ENCODE measurements at places on chromosomes 6 and 20.
A peak's percentile ranks its signal among the peaks of the same experiment; 100 is the strongest.

DNA sequence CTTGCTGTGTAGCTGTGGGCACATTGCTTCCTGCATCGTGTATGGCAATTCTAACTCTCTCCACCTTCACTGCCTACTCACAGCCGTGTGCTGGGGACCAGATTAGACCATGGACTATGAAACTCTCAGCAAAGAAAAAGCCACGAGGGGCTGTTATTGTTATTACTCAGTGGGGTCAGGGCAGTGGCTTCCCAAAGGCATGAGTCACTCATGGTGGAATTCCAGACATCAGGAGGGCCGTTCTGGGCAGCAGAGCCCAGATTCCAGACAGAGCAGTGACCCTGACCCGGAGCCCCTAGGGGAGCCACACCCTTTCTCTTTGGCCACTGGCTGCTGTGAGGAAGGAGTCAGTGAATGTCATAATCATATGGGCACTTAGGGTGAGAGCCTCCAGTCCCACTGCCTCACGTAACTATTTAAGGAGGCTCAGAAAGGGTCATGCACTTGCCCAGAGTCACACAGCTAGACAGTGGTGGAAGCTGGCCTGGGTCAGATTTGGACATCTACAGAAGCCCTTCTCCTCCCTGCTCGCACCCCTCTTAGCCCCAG is 22.2 kb upstream of the CCN5 start:
- no peak for DNase-seq

GRCh38 chr6:139003751-139004150 is 15.7 kb upstream of the REPS1 start:
- DNase-seq: no peak

- DNase-seq: no peak
Observed at GRCh38 chr6:128259730-128260685, 260.4 kb downstream of the PTPRK start.

DNA sequence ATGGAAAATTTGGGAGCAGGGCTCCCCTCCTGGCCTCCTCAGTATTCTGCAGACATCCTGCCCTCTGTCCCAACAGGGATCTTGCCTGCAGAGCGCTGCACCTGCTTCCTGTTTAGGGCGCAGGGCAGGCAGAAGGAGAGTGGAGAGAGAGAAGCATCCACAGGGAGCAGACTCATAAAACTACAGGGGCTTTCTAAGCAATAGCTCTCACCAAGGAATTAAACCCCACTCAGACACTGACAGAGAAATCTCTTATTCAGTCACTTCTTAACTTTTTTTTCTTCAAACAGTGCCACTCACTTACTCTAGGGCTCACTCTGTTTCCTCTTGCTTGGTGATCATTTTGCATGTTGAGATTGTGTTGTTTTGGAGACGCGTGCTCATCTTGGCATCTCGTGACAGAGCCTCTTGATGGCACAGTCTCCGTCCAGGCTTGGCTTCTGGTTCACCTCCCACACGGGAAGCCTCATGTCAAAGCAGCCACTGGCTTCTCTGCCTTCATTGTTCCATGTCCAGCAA is 153.1 kb upstream of the INSM1 start:
- DNase-seq: no peak

- DNase-seq: no peak
Observed at GRCh38 chr20:19617256-19617655, 140.8 kb upstream of the RIN2 start.

GRCh38 chr20:49812507-49813304 is at the start of gene SLC9A8:
TSS of gene SLC9A8 (plus strand) at chr20:49812828. CDS start at chr20:49812923, 95 bp downstream.
- peak; percentile 69 for DNase-seq

- no peak for DNase-seq
Observed at GRCh38 chr6:136612666-136613389, 62.6 kb upstream of the MAP7 start.

- no peak for DNase-seq
Observed at GRCh38 chr6:36772397-36772796, 66.8 kb downstream of the CPNE5 start.

DNA sequence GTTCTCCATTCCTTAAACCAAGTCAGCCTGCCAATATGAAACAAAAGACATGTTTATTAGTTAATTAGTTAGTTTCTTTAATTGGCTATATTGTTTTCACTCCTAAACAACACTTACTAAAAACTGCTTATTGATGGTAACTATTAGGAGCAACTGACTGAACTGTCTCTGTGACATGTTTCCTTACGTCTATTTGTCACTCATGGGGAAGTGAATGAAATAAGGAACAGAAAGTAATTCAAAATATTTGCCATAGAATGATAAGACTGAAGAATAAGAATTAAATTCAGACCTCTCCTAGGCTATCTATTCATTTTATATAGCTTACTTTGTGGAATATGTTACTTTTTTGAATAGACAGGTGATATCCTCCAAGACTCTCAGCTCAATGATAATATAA is 217.2 kb downstream of the LAMA2 start:
- no peak for DNase-seq

DNA sequence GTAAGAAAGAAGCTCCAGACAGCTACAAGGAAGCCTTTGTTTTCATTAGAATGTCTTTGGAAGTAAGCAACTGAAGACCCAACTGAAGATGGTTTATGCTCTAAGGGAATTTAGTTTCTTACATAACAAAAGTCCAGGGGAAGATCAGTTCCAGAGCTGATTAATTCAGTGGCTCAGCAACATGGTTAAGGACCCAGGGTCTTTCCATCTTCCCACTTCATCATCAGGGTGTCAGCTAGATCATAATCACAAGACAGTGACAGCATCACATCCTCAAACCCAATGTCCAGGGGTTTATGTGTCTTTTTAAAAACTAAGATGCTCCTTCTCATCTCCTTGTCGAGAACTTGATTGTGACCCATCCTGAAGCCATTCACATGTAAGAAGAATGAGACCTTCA is 119.7 kb upstream of the PRDM1 start:
- DNase-seq: no peak

DNA sequence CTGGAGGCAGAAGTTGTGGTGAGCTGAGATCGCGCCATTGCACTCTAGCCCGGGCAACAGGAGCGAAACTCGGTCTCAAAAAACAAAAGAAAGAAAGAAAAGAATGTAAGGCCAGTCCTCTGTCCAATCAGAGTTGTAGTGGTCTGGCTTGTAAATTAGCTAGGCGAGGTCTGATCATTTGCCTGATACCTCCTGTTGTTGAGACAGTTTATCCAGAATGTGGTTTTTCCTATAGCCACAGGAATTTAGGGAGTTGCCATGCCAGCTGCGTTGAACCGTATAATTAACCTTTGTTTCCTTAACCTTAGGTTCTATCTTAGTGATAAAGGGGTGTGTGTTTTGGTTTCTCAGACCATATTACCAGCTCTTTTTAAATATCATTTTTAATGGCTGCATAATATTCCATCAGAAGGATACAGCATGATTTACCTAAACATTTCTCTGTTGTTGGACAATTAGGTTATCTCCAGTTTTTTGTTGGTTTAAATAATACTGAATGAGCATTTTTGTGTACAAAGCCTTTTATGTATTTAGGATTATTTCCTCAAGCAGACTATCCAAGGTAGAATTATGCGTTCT is 11.7 kb upstream of the PPARD start:
- DNase-seq: no peak

DNA sequence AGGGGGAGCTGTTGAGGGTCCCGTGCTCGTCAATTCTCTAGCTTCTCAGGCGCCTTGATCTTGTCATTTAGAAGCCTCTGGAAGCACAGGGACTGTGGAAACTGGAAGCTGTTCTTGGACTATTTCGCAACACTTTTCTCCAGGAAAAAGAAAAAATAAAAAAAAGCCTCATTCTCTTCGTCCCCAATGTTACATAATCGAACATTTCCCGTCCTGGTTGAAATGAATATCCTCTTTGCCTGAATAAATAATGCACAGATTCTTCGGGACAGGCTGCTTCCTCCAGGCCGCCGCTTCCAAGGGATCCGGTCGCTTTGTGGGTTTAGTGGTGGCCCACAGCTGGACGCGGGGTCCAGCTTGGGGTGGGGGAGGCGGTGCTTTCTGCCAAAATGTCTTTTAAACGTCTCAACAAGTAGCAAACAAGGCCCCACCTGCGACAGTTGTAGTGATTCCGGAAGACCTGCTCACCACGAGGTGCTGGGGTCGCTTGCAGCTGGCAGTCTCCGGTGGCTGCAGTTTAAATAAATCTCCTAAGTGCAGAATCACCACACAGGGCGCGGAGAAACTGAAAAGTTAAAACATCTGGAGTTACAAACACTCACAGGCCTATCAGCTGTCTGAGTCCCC is 125.9 kb upstream of the ESR1 start:
- no peak for DNase-seq

GRCh38 chr6:17768388-17768787 is 61.7 kb upstream of the NUP153 start:
- no peak for DNase-seq

GRCh38 chr20:24051160-24051559 is 62.6 kb upstream of the GGTLC1 start:
- DNase-seq: no peak

- no peak for DNase-seq
Observed at GRCh38 chr6:145583753-145584152, 151.6 kb downstream of the EPM2A start.

GRCh38 chr6:44076356-44077213 is 50.7 kb downstream of the MRPL14 start:
- no peak for DNase-seq

GRCh38 chr6:88238065-88238464 is 71.9 kb upstream of the CNR1 start:
- DNase-seq: no peak

- DNase-seq: no peak
Observed at GRCh38 chr6:170086639-170087420, 204.0 kb downstream of the DLL1 start.

DNA sequence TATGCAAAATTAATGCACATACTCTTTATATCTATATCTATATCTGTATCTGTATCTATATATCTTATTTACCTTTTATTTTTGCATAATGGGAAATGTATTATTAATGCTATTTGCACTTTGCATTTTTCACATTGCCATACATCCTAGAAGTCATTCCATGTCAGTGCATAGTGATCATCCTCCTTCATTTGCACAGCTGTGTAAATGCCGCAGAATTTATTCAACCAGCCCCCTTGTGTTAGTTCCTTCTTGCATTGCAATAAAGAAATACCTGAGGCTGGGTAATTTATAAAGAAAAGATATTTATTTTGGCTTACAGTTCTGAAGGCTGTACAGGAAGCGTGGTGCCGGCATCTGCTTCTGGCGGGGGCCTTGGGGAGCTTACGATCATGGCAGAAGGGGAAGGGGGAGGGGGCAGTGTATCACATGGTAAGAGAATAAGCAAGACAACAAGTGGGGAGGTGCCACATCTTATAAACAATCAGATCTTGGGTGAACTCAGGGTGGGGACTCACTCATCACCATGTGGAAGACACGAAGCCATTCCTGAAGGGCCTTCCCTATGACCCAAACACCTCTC is 101.9 kb upstream of the RNF24 start:
- no peak for DNase-seq

- DNase-seq: no peak
Observed at GRCh38 chr20:59125836-59126235, 37.8 kb upstream of the ZNF831 start.

GRCh38 chr6:53544470-53545308 is at the start of gene GCLC:
TSS of gene GCLC (minus strand) at chr6:53545101. CDS start at chr6:53544645, 456 bp downstream.
- DNase-seq: peak; percentile 76

GRCh38 chr6:118663993-118664985 is 12.9 kb upstream of the CEP85L start:
- DNase-seq: no peak

- DNase-seq: no peak
Observed at GRCh38 chr6:56685102-56685733, 42.5 kb upstream of the DST start.

DNA sequence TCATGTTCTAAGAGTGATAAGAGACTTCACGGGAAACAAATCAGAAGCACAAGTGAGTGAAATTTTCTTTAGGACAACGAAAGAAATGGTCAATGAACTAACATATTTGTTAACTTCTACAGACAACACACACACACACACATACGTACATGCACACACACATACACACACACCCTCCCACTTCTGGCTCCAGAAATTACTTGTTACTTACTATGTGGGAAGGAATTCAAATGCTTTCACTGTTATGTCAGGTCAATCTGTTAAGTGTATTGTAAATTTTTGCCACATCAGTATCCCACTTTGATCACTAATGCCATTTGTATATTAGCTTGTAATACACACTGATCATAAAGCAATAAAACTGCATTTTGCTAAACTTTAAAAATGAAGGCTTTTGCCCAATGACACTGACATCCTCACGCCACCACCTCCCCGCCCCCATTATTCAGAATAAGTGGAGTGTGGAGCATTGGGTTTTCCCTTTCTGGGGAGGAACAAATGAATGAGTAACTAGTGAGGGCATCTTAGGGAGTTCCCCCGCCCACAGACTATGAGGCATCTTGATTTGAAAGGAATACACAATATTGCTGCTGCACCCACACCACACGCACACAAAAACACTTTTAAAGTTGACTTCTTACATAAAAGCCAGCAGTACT is 76.2 kb downstream of the ATXN1 start:
- no peak for DNase-seq

GRCh38 chr6:46915380-46915779 is 6.4 kb downstream of the ADGRF5 start:
- no peak for DNase-seq

DNA sequence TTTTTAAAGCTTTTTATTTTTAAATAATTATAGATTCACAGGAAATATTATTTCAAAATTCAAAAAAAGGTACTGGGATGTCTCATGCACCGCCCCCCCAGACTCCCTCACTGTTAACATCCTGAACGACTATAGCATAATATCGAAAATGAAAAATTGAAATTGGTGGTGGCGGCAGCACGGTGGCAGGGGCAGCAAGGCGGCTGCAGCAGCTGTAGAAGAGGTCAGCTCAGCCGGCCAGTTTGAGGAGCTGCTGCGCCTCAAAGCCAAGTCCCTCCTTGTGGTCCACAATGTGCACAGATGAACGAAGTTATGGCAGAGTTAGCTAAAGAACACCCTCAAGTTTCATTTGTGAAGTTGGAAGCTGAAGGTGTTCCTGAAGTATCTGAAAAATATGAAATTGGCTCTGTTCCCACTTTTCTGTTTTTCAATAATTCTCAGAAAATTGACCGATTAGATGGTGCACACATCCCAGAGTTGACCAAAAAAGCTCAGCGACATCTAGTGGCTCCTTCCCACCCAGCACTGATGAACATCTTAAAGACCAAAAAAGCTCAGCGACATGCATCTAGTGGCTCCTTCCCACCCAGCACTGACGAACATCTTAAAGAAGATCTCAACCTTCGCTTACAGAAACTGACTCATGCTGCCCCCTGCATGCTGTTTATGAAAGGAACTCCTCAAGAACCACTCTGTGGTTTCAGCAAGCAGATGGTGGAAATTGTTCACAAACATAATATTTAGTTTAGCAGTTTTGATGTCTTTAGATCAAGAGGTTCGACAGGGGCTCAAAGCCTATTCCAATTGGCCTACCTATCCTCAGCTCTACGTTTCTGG is 100.8 kb downstream of the FAM217A start:
- DNase-seq: no peak
